ENCODE measurements at places on chromosomes 6 and 20.

DNA sequence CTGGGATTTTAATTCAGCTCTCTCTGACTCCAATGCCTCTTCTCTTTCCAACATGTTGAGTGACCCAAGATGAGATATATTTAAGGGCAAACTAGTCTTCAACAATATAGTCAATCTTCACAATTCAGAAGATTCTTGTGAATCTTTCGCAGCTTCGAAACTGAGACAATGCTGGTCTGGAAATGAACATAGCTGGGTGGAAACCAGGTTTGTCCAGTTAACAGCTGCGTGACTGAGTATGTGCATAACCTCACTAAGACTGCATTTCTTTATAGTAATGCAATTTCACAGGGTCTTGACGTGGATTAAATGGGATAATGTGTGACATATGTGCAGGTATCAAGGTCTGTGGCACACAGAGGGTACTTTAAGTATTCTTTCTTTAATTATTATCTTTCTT is 18.9 kb downstream of the PTPRT start:
- no peak for DNase-seq

- DNase-seq, result no peak
These were observed 5.7 kb upstream of the TNXB start for GRCh38 chr6:32114796-32115195.

DNA sequence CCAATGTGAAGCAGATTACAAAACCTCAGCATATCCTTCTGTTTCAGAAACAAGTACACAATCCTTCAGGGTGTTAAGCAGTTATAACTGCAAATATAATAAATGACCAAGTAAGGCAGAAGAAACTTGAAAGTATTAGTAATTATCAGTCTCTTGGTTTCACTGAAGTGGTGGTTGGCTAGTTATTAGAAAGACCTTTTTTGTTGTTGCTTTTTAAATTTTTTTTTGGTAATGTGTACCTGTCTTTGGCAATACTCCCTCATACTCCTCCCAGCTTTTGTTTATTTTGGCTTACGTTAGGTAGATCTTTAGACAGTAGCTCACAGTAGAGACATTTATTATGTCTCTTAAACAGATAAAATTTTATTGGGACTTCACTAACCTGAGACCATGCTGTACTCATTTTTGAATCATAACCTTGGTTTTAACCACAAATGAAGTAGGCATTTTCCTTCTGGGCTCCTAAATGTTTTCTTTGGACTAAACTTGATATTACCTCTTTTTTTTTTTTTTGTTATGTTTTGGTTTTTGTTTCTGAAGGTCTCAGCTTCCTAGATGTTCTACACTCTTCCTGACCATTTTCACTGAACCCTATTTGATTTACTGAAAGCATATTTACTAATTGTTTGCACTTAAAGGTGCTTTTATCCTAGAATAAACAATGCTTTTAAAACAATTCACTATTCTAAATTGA is 6.4 kb downstream of the CD2AP start:
- DNase-seq, result no peak

DNA sequence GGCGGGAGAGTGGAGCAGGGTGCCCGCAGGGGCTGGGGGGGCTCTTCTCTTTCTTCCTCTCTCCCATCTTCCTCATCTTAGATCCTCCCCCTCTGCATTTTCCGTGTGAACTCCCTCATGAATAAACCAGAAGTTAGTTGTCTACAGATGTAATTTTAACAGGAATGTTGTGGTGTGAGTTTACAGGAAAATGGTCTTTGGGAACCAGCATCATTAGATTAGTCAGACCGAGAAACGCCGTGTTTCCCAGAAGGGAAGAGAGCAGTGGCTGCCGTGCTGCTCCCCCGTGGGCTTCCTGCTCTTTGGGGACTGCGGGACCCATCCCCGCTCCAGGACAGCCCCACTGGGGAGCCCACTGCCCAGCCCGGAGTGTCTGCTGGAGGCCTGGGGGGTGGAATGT is 3.4 kb downstream of the MYT1 start:
- DNase-seq, result no peak

DNA sequence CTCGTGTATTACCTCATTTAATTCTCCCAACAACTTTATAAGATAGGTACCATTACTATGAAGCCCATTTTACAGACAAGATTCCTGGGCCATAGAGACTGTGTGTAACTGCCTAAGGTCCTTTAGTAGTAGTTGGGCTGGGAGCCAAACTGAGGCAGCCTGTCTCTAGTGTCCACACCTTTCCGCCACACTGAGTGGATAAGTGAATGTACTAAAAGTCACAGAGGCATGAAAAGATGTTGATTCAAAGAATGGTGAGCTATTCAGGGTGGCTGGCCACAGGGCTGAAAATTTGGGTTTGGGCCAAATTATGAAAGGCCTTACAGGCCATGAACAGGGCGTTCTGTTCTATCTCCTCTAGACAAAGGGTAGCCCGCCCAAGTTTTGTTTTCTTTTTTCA is 11.0 kb downstream of the CD24 start:
- DNase-seq, result no peak

GRCh38 chr6:162750776-162751175 is 23.0 kb downstream of the PACRG start:
- no peak for DNase-seq

DNA sequence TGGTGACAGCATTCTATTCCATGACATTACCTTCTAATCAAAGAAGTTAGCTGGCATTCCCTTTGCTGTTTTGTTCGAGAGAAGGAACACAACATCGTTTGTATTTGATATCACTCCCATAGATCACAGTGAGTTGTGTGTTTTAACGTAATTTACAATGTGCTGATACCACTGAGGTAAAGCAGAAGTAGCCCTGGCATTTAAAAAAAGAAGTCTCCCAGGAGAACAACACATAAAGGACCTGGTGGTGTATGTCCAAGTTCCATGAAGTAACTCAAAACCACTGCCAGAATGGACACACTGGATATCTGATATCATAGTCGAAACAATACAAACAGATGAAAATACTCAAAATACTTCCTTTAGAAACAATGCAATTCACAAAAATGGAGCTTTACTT is 351.7 kb downstream of the RNGTT start:
- DNase-seq, result no peak

GRCh38 chr6:83708546-83708969 is 343 bp downstream of the SNAP91 start:
- no peak for DNase-seq

- DNase-seq, result no peak
These were observed 43.1 kb downstream of the FOXC1 start for GRCh38 chr6:1652842-1653241.

GRCh38 chr6:7546020-7546369 is 4.5 kb downstream of the DSP start:
- no peak for DNase-seq

- no peak for DNase-seq
These were observed 75.5 kb upstream of the CD2AP start for GRCh38 chr6:47402081-47402480.

- DNase-seq, result no peak
These were observed 133.7 kb downstream of the PXDC1 start for GRCh38 chr6:3617681-3618311.

DNA sequence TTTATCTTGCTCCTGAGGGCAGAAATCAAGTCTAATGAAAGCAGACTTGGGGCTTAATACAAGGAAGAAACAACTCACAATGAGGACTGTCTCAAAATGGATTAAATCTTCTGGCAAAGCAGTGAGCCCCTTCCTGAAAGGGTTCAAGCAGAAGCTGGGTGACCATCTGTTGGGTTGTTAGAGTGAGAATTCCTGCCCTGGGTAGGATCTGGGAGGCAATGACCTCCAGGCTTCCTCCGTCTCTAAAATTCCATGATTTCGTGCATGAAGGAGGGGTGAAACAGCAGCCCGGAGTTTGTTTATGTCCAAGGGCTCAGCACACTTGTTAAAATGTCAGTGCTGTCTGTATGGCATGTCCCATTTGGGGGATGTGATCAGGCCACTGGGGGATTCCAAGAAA is 64.0 kb upstream of the KCNK16 start:
- no peak for DNase-seq

GRCh38 chr20:2747676-2748235 is 52.7 kb downstream of the CPXM1 start:
- DNase-seq, result no peak

DNA sequence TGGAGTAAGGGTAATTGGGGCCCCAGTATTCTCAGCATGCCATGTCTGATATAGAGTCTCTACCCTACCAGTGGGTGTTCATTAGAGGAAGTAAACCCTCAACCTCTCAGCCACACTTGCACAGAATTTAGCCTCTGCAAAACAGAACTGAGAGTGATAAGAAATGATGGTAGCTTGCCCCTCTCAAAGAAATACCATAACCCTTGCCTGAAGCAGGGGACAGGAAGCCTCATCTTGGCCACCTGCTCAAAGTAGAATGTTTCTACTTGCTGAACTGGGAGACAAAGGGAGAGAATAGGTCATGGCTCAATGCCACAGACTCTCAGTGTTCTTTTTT is 33.7 kb downstream of the SPTLC3 start:
- DNase-seq, result no peak

- no peak for DNase-seq
These were observed 33.7 kb downstream of the RPF2 start for GRCh38 chr6:111015389-111016124.

DNA sequence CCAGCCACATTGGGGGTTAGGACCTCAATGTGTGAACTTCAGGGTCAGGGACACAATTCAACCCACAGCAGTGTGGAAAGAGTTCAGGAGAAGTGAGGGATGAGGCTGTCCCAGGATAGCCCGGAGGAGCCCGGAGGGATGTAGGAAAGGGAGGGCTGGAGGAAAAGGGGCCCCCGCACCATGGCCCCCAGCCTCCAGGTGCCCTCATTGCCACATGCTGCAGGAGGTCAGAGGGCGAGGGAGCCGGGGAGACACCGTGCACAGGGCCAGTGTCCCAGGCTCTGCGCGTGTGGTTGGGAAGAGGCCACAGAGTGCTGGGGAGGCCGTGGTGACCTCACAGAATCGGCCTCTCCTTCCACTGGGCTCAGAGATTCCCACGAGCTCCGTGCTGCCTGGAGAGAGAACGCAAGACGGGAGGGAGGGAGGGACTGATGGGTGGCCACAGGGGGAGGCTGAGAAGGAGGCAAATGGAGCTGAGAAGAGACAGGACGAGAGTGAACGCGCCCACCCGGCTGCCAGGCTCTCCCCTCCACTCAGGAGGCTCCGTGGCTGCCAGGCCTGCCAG is 215.1 kb downstream of the DLL1 start:
- DNase-seq, result no peak

- DNase-seq, result no peak
These were observed 72.6 kb downstream of the PHIP start for GRCh38 chr6:79005497-79005896.

Data from NB4 (cell line).